ENCODE measurements at places on chromosomes 6 and 20.

DNA sequence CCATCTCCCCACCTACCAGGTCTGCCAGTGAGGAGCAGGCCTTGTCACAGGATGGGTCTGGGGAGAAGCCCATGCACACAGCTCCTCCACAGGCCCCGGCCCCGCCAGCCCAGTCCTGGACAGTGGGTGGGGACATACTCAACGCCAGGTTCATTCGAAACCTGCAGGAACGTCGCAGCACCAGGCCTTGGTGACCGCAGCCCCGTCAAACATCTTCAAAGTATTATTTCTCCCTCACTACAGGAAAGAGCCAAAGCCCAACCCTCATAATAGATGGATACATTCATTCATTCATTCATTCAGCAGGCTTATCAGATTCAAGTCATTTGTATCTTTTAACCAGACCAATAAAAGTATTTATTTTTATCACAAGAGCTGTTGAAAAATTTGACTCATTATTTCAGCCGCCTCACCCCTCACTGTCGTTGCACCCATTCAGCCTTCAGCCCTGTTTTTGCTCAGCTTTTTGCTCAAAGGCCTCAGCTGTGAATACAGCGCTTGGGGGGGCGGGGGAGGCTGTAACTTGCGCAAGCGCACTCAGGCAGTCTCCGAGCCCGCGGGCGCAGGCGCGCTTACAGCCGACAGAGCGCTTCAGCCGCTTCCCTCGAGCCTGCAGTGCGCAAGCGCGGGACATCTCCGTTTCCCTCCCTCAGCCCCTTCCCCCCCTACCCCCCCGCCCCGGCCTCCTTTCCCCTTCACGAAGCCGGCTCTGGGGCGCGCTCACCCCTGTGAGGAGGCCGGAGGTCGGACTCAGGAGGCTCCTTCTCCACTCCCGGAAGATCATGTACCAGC, at the start of gene C6orf136:
Gene C6orf136, plus strand, starts transcription at position 684 of the 792 bp plus-strand sequence. Its CDS starts 99 bp downstream, at position 783.
- peak; percentile 51 for DNase-seq

DNA sequence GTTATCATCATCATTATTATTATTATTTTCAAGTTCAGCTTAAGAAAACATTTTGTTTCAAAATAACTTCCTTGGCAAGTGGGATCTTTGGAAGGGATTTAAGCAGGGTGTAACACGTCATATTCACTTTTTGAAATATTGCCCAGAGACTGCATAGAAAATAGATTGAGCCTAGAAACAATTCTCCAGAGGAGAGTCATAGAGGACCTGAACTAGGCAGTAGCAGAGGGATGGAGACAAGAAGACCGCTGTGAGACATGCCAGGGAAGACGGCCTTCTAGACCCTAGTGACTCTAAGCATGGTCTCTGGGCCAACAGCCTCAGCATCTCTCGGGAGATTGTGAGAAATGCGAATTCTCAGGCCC, 55.5 kb downstream of the EDN1 start:
- no peak for DNase-seq

DNA sequence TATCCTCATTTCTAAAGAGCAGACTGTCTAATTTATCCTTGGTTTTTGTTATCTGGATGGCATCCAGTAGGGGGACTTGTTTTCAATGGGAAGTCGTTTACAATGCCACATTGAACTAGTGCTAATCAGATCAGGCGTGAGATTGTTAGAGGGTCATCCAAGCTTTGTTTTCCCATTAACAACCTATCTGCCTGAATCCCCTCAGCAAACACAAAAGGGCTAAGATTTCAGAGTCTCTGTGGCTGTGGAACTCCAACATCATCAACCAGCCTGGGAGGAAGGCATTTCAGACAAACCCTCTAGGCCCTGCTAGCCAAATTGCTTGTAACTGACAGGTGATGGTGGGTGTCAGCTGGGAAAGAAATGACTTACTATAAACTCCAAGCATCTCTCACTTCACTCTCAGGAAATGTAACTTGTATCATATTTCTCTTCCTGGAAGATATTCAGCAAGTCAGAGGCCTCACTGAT, 47.7 kb downstream of the COL19A1 start:
- DNase-seq = no peak

DNA sequence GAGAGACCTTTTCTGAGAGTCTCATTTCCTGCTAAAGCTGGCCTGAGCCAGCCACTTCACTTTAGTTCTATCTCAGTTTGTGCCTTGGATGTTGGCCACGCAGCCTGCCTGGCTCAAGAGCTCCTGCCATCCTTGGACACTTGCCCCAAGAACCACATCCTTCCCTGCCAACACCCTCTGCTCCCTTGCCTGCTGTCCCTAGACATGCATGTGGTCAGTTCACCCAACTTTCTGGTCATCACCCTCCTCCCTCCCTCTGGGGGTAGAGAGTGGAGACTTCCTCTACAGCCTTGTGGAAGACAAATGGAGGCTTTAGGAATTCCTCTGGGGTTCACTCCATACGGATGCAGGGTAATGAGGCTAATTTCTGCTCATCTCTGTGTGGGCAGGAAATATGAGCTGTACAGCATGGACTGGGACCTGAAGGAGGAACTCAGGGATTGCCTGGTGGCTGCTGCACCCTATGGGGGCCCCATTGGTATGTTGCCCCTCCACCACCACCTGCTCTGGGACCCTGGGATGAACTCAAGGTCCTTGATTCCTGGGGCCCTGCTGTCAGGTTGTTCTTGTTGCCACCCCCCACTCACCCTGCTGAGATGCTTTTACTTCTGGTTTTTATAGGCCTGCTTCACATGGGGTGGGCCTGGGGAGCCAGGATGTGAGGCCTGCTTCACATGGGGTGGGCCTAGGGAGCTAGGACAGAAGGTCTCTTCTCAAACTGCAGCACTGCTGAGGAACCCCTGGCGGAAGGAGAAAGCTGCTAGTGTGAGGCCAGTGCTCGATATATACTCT, 13.8 kb upstream of the PTPRA start:
- no peak for DNase-seq

DNA sequence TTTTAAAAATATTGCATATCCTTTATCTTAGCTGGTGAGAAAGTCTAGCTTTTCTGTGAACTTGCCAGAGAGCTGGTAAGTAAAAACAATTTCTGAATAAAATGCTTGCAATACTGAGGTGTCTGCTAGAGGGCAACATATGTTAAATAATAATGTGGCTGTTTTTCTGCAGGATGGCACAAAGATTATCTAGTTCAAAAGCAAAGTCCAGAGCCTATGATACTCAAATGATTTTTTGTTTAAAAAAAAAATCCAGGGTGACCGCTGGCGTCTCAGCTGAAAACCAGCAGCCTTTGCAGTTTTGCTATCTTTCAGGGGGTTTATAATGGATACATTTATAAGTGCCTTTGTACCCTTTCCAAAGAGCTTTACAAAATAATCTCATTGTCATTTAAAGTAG, 194.9 kb downstream of the PHACTR1 start:
- DNase-seq = peak; percentile 50

DNA sequence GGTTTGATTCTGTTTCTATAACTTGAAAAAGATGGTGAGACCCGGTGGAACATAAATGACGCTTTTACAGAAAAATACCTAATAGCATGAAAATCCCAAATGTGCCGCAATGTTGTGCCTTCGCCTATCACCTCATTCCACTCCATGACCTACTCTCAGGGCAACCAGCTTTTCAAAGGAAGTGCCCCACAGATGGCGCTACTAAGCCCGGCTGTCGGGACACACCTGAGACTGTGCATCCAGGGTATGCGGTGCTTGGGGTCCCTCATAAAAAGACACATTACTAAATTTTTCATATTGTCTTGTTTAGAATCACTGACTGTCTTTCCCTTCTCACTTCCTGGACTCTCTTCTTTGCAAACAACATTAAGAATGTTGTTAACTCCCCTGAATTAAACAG, 145.5 kb upstream of the RPS6KA2 start:
- no peak for DNase-seq
